Activated CD8-positive, alpha-beta T cell treated with anti-CD3 and anti-CD28 coated beads for 36 hours (primary cell): ENCODE measurements at places on chromosomes 3 and 15. TPM values are rescaled to one million over a fixed set of nuclear protein-coding genes. Genes with fewer than 3 reads are reported as not detected.

Gene ARRDC4
- total RNA-seq, result 0.94 TPM

DNA sequence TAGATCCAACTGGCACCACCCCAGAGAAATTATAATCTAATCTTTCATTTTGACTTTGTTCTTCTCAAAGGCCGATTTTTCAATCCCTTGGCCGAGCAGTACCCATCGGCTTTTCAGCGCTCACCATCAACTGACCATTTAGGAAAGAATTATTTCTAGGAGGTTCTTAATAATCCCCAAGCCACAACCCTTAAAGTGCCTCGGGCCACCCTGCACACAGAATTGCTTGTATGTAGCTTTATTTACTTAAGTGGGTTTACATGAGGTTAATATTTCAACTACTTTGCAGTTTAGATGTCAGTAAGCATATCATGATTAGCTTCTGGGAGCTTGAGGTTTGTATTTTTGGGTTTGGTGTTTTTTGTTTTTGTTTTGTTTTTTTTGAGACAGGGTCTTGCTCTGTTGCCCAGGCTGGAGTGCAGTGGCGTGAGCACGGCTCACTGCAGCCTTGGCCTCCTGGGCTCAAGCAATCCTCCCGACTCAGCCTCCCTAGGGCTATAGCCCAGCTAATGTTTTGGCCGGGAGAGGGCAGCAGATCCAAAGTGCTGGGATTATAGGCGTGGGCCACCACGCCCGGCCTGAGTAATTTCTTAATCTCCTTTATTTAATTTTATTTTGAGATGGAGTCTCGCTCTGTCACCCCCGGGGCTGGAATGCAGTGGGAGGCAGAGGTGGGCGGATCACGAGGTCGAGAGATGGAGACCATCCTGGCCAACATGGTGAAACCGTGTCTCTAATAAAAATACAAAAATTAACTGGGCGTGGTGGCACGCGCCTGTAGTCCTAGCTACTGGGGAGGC is 801 bp upstream of the CDAN1 start:
- no peak for DNase-seq
- H3K27ac ChIP-seq, result peak overlapping the region; percentile 72
- H3K4me1 ChIP-seq, result peaks cover 15% of the 10 kb centered on the region
- H3K36me3 ChIP-seq, result peaks cover 7% of the 10 kb centered on the region

GRCh38 chr3:52299247-52299878 is 11.7 kb downstream of the GLYCTK start:
- no peak overlapping the region for H3K4me3 ChIP-seq
- no peaks in the 10 kb centered on the region for H3K27me3 ChIP-seq
- no peaks in the 10 kb centered on the region for H3K36me3 ChIP-seq
- peaks cover 11% of the 10 kb centered on the region for H3K4me1 ChIP-seq
- H3K27ac ChIP-seq, result no peak overlapping the region
- no peak for DNase-seq

DNA sequence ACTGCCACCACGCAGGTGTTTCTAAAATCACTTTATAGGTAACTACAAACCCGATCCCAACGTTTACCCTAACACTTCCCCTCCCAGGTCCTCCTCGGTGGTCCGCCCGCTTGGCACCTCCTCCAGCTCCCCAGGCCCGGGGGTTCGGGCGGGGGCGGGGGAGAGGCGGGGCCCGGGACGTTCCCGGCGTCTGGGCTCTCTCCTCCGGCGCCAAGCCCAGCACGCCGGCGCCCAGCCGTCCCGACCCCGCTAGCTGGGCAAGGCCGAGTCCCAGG is 562 bp downstream of the CGGBP1 start:
- peaks cover 32% of the 10 kb centered on the region for H3K36me3 ChIP-seq
- peak overlapping the region; percentile 97 for H3K27ac ChIP-seq
- no peak for DNase-seq
- peak overlapping the region; percentile 98 for H3K4me3 ChIP-seq
- peaks cover 50% of the 10 kb centered on the region for H3K4me1 ChIP-seq
- H3K27me3 ChIP-seq, result no peaks in the 10 kb centered on the region

DNA sequence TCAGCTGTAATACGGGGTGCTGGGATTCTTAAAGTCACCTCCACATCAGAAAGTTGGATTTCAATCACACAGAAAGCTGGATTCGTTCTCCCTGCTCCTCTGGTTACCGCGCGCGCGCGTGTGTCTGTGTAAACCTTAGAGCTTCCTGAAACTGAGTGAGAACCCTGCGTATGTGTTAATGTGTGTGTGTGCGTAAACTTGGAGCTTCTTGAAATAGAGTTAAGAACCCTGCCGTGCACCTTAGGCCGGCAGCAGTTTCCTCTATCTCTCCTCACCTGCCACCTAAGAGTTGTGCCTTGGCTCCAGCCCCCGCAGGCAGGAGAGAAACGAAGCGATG is 531 bp downstream of the LZTFL1 start:
- H3K4me1 ChIP-seq, result peaks cover 15% of the 10 kb centered on the region
- H3K4me3 ChIP-seq, result peak overlapping the region; percentile 90
- no peaks in the 10 kb centered on the region for H3K36me3 ChIP-seq
- no peaks in the 10 kb centered on the region for H3K27me3 ChIP-seq
- H3K27ac ChIP-seq, result peak overlapping the region; percentile 83
